ENCODE measurements at places on chromosomes 3 and 15. TPM values are rescaled to one million over a fixed set of nuclear protein-coding genes. Genes with fewer than 3 reads are reported as not detected.

SUSD5 gene
- 3.9 TPM for total RNA-seq

RETNLB gene
- total RNA-seq: not detected

CPN2 gene
- total RNA-seq: not detected

TTLL13 gene
- total RNA-seq: not detected

TXNRD3 gene
- 15.3 TPM for total RNA-seq

CAPN3 gene
- total RNA-seq: 28.4 TPM

CKMT1B gene
- total RNA-seq: 6.7 TPM

GMNC gene
- 3.4 TPM for total RNA-seq

OR5K2 gene
- total RNA-seq: not detected

EPHA3 gene
- total RNA-seq: 70.5 TPM

MEGF11 gene
- 17.7 TPM for total RNA-seq

ZBTB47 gene
- total RNA-seq: 22.9 TPM

GPR171 gene
- total RNA-seq: 0.38 TPM

SLC27A2 gene
- 10.4 TPM for total RNA-seq

RAB11A gene
- 173 TPM for total RNA-seq

CACNA1D gene
- 25.9 TPM for total RNA-seq

DNAH12 gene
- 0.71 TPM for total RNA-seq

LRRN1 gene
- total RNA-seq: 61.6 TPM

CD86 gene
- total RNA-seq: 4.0 TPM

SPINK8 gene
- not detected for total RNA-seq

MOBP gene
- not detected for total RNA-seq

MAPKAPK3 gene
- total RNA-seq: 22.9 TPM

KCNH8 gene
- total RNA-seq: 8.2 TPM

SLC28A2 gene
- total RNA-seq: not detected
